ENCODE measurements at places on chromosomes 1 and 21. TPM values are rescaled to one million over a fixed set of nuclear protein-coding genes. Genes with fewer than 3 reads are reported as not detected.

The HES3 gene
- total RNA-seq: not detected

The CCDC190 gene
- 0.66 TPM for total RNA-seq

The ATXN7L2 gene
- 7.4 TPM for total RNA-seq

The TRNP1 gene
- 28.9 TPM for total RNA-seq

The SLC16A4 gene
- 97.1 TPM for total RNA-seq

The LDLRAD1 gene
- not detected for total RNA-seq

The PDE4DIP gene
- 39.0 TPM for total RNA-seq

The KDM1A gene
- 64.1 TPM for total RNA-seq

The DNAI4 gene
- 6.3 TPM for total RNA-seq

The S100A16 gene
- total RNA-seq: 2.6 TPM

The PSMA5 gene
- total RNA-seq: 62.2 TPM

The IL23R gene
- total RNA-seq: not detected

The KCNJ9 gene
- total RNA-seq: 8.4 TPM

The PPIH gene
- total RNA-seq: 51.5 TPM

The OR2AK2 gene
- not detected for total RNA-seq

The GLIS1 gene
- 0.30 TPM for total RNA-seq

The ODR4 gene
- 26.9 TPM for total RNA-seq

The CHD5 gene
- total RNA-seq: 0.57 TPM

The FLVCR1 gene
- 11.5 TPM for total RNA-seq

The HP1BP3 gene
- 168 TPM for total RNA-seq

The C1orf21 gene
- total RNA-seq: 24.1 TPM

The RIMKLA gene
- 7.4 TPM for total RNA-seq

The CD55 gene
- total RNA-seq: 7.3 TPM

The FAM89A gene
- 6.8 TPM for total RNA-seq

The CRB1 gene
- 3.4 TPM for total RNA-seq

Measured in motor neuron (in vitro differentiated cells).